ENCODE measurements at places on chromosomes 5 and 9.

DNA sequence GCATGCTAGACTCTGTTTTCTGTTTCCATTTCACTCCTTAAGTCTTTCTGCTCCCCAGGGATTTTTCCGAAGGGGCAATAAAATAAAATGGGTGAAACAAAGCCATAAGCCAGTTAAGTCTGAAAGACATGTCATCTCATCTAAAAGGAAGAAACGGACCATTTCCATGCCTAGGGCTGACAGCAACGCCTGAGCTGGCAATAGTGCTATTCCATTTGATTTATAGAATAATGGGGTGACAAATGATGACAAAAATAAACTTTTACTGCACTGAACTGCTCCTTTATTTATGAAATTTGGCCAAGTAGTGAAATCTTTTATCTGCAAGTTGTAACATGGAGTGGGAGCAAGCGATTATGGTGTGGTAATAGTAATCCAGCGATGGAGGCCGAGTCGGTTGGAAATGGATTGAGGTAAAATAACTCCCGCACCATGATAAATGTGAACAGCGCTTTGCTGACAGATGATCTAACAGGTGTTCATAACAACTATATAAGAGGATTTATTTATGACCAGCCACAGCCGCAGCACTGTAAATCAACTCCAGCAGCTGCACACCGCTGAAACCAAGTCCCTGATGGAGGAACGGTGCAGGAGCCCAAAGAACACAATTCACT is 219.8 kb upstream of the TBCA start:
- no peak for DNase-seq

DNA sequence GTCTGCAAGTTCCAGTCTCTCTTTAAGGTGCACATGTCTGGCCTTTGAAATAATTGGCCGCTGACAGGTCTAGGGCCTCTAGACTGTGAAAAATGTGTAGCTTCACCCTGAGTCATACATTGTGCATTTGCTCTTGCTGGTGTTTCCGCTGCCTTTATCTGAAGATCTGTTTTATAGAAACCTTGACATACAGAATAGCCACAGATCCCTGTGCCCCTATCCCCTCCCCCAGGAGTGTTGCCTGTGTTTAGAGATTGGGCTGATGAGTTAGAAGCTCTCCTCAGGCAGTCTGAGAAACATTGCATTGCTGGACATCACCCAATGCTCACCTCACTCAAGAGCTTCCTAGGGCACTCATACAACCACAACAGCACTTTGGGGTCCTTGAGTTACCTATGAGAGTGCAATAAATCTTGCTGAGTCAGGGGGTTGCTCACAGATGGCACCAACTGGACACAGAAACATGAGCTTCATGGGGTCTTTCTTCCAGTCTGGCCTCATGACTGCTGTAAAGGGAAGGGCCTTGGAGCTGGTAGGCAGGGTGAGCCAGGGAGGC is 3.8 kb upstream of the ZNF782 start:
- no peak for DNase-seq

DNA sequence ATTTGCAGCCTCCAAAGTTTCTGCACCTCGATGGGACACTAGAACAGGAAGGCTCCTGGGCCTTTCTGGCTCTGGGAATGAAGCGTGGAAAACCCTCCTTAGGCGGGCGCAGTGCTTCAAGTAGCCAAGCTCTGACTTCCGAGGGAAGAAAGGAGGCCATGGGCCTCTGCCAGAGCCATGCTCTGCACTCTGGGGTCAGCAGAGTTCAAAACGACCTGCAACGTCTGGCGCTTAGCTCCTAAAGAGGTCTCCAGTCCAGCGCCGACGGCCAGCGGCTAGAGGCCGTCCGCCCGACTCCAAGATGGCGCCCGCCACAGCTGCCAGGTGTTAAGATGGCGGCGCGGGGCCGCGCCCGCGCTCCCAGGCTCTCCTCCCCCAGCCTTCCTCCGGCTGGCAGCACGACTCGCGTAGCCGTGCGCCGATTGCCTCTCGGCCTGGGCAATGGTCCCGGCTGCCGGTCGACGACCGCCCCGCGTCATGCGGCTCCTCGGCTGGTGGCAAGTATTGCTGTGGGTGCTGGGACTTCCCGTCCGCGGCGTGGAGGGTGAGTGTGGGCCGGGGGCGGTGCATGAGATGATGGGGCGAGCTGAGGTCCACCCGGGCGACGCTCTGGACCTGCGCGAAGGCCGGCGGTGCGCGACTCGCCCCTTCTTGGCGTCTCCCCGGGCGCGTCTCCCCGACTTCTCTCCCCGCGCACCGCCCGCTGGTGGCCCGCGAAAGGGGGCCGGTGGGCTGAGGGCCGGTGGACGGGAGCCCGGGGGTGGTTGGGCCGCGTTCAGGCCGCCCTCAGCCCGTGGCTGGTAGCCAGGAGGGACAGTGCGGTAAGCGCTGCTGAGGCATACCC is at the start of gene TXNDC15:
TSS of gene TXNDC15 (plus strand) at position 385 of the 844 bp plus-strand sequence. CDS start at position 442, 57 bp downstream.
- peak; percentile 44 for DNase-seq

DNA sequence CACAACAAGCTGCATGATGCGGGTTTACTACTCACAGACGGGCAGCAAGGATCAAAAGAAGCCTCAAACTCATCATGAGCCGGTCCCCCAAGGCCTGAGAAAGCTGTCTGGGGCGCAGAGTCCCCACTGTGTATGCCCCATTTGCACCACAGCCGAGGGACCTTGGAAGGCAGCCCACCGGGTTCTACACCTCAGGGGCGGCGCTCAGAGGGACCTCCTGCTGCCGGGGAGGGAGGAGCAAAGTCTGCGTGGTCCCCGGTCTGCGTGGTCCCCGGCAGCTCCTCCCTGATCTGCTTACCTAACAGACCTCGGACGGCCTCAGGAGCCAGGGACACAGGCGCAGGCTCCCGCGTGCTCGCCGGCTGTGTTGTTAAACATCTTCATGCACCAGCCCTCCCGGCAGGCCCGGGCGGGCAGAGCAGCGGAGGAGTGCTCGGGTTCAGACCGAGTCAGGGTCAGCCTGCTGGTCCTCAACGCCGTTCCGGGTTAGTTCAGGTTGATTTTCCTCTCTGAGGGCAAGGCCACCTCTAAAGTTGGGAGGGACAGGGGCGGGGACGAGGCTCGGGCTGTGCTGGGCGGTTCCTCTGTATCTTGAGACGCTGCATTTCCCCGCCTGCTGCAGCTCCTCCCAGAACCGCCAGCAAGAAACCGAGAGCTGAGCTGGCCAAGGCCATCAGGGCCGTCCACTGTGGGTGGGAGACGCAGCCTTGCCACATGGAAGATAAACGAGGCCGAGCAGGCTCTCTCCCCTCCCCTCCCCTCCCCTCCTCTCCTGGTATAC is 74.6 kb downstream of the MRPL36 start:
- DNase-seq = no peak

- DNase-seq = no peak
These were observed 20.5 kb downstream of the COL15A1 start for GRCh38 chr9:98964201-98964600.

DNA sequence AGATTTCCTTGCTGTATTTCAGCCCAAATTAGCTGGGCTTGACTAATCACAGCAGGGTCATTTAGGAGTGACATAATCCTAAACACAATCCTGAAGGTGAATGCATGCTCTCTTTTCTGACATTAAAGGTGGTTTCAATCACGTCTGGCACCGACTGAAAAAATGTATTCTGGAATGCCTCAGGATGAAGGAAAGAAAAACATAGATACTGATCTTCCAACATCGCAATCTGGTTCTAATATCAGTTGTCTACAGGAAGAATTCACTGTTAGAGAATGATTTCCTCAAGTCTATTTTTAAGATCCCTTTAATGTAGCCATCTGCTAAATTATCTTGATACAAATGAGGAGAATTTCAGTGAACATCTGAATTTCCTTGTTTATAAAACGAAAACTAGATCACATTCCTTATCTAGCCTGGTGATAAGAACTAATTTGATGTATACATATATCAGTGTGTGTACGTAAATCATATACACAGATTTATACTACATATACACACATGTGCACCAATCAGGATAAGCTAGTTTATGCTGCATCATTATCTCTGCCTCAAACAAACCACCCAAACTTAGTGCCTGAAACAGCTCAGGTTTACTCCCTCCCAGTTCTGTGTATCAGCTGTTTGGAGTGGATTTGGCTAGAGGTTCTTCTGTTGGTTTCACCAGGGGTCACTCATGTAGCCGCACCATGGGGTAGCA is 31.3 kb upstream of the TAS2R1 start:
- no peak for DNase-seq

DNA sequence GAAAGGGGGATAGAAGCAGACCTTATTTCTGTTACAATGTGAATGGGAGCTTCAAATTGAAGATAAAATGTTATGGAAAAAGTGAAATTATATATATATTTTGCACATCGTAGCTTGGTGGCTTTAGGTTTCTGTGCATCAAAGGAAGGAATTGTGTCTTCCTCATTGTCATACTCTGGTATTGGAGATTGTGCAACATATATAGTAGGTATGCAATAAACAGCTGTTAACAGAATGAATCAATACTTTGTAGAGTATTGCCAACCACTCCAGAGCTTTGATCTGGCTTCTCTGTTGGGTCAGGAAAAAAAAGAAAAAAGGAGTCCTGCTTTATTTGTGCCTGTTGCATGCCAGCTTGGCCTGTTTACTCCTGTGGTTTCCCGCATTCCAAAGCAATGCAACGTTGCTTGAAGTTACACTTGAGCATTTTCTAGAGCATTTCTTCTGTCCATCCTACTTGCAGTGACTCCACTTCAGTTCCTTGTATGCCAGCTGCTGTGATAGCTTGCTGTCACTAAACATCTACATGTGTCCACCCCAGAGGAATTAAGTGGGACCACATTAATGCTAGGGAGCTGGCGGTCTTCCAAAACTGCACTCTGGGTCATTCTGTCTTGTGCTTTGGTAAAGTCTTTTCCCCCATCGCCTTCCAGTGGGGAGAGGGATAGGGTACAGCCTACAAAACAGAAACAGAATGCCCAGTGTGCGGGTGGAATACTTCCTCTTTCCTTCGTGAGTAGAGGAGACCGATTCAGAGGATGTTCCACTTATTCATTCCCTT is 62.0 kb upstream of the MEF2C start:
- no peak for DNase-seq

DNA sequence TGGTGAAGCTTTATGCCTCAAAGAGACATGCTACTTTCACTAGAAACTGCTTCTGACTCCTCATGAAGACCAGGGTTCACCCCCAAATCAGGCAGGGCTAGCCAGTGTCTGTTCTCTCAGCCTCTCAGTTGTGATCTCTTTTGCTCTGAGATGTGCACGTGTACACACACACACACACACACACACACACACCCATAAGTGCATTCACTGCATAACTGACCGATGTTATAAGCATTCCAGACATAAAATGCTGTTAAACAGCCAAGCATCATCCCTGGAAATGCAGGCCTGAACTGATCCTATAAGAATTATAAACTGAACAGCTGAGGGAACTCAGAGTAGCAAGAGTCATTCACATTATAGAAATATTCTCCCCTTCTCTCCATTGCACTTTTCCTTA is 85.0 kb downstream of the FSTL4 start:
- DNase-seq = no peak

GRCh38 chr9:134988706-134989105 is 71.0 kb upstream of the FCN1 start:
- DNase-seq = no peak

DNA sequence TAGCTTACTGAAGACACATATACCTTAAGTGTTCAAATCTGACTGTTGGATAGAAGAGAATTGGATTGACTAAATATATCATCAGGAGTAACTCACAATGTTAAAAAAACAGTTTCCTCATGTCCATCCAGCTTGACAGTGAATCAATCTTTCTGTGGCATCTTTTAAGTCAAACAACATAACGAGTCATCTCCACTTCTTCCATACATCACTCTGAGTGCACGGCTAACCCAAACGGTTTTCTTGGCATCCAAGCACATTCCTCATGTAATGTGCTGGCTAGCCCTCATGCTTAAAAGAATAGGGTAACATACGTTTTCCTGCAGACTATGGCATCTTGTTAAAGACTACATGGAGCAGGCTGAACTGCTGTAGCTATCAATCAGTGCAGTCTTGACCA is 291.5 kb upstream of the TRPC7 start:
- DNase-seq = no peak

DNA sequence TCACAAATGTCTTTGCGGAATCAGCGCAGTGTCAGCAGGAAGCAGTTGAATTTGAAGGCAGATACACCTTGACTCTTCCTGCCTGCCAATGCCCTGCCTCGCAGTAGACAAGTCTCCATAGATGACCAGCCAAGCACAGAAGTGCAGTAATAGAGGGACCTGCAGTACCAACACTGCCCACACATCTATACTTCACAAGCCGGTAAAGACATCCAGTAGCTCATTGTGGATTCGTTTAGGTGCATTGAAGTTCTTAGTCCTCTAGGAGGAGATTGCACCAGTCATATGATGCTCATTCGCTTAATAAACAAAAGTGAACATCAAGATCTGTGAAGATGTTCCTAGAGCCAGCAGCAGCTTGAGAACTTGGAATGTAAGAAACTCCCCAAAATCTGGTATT is 7.1 kb upstream of the IFNA2 start:
- no peak for DNase-seq

DNA sequence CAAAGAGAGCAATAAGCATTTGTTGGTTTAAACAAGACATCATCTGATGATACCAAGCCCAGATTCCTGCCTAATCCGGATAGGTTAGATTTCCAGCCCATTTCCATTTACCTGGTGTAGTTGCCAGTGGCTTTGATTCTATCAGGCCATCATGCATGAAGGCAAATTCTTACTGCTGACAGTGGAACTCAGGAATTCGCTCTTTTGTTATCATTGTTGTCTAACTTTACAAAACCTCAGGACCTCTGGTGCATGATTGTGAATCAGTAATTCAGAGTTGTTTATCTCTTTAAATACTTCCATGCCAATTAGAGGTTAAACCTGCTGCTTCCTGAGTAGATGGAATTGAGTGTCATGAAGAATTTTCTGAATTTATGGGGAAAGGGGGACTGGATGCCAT is 76.5 kb downstream of the C9orf152 start:
- no peak for DNase-seq

DNA sequence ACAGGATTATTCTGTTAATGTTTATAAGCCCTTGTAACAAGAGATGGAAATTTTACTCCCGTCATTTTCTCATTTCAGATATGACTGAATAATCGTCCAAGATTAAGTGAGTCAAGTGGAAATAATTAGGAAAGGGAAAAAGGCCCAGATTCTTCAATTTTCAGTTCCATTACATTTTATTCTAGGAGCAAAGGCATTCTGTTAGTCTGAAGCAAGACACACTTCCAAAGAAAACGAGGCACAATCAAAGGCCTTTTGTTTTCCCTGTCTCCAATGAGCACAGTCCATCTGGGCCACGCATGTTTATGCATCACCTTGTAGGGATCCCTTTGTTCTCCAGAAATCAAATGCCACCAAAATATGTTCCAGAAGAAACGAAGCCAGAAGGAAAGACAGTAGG is 382.9 kb upstream of the RFX3 start:
- DNase-seq = no peak

DNA sequence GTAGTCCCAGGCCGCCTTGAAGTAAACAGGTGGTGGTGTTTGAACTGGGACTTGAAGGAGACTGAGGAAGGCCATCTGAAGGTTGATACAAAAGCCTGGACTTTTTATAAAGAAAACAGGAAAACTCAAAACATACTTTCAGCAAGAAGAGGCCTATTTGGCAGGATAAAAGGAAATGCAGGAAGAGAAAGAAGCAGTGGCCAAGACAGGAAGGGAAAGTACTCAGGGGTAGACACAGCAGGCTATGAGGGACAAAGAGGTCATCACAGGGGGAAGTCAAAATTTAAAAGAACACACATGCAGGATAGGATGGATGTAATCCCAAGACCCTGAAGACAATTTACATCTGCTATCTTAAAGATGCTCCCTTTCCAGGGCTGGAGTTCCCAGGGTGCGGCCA is 13.0 kb downstream of the TLE1 start:
- DNase-seq = no peak
